ENCODE measurements at places on chromosomes 12 and 14.

GRCh38 chr12:88307961-88308360 is 165.9 kb downstream of the TMTC3 start:
- no peak for DNase-seq

DNA sequence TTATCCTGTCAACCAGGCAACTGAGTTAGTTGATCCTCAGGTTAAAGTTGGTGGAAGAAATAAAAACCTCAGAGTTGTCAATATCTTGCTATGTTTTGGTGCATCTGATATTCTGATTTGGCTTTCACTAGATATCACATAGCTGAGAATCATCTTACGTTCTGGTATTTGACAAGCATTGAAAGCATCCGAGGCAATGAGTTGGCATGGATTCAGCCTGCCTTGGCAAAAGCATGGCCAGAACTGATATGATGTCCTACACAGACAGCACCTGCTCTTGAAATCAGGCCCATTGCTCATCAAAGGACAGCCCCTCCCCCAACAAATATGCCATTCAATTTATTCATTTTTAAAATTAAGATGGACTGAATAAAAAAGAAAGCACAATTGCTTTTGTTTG is 320.7 kb upstream of the ATP2B1 start:
- no peak for DNase-seq

DNA sequence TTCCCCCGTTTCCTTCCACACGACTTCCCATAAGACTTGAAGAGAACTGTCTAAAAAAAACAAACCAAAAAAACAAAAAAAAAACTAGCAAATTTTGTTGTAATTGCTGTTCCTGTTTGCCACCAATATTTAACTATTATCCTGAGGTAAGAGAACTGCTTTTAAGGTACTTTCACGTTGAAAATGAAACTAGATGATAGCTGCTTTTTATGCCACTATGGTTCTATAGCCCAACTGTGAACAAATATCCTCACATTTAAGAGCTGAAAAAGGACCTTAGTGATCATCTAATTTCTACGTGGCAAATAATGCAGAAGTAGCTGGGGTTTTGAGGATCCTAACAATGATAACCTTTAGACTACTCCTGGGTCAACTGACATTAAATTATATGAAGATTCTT is 98.6 kb downstream of the TAOK3 start:
- no peak for DNase-seq

GRCh38 chr14:73627151-73627558 is 14.8 kb downstream of the ACOT6 start:
- no peak for DNase-seq

- DNase-seq = no peak
These were observed 54.1 kb downstream of the MAP1LC3B2 start for GRCh38 chr12:116613256-116613655.

- no peak for DNase-seq
These were observed 15.8 kb downstream of the VDR start for GRCh38 chr12:47889040-47889439.

- DNase-seq = no peak
These were observed 22.2 kb downstream of the LPCAT3 start for GRCh38 chr12:6996040-6996441.

GRCh38 chr14:64733899-64734298 is 29.7 kb downstream of the PLEKHG3 start:
- no peak for DNase-seq

DNA sequence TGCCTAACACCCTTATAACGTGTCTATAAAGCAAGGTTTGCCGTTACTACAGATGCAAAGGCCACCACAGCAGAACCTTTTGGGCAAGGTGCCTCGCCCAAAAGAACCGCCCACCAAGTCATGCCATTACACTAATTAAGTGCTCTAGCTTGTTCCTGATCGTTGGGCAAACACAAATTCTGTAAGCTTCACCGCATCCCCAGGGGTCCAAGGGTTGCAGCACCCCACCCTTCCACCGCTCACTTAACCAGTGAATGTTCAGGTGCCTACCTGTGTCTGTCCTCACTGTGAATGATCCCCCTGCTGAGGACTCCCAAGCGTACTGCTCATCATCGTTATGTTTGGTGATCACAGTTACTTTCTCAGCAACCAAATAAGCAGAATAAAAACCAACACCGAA is 1.4 kb downstream of the HSP90AA1 start:
- DNase-seq = no peak

- no peak for DNase-seq
These were observed 135.5 kb upstream of the FUT8 start for GRCh38 chr14:65277027-65277426.

- no peak for DNase-seq
These were observed 5.1 kb downstream of the HCAR1 start for GRCh38 chr12:122725452-122726079.

- no peak for DNase-seq
These were observed 11.6 kb downstream of the RAP1B start for GRCh38 chr12:68622250-68622649.

- no peak for DNase-seq
These were observed 99.6 kb upstream of the SOX5 start for GRCh38 chr12:24049101-24049500.

GRCh38 chr14:62885451-62885850 is 159.8 kb downstream of the KCNH5 start:
- no peak for DNase-seq

GRCh38 chr12:70451528-70451927 is 85.4 kb downstream of the KCNMB4 start:
- DNase-seq = no peak

GRCh38 chr14:106652494-106652893 is 1126.1 kb downstream of the TMEM121 start:
- no peak for DNase-seq

DNA sequence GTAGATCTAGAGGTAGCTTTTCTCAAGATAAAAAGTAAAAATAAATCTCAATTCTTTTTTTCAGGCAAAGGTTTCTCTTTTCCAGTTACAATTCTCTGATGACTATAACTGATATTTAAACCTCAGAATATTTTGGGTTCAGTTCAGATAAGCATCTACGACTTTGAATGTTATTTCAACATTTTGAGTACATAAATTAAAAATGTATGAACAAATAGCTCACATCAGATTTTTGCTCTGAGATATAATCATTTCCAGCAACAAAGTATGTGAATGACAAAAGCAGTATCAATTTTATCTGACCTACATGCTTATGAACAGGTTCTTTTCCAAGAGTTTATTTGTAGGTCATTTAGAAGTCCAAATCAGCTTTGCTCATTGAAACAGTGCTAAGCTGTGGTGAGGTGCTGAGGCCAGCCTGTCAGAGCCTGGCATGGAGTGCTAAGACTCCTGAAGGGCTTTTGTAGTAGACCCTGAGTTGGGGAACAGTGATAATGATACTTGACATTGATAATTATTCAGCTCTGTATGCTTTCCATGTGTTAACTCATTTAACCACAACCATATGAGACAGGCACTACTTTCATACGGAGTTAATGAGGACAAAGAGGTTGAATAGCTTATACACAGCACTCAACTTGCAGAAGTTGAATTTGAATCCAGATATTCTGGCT is 205.0 kb upstream of the DCN start:
- peak; percentile 68 for DNase-seq

DNA sequence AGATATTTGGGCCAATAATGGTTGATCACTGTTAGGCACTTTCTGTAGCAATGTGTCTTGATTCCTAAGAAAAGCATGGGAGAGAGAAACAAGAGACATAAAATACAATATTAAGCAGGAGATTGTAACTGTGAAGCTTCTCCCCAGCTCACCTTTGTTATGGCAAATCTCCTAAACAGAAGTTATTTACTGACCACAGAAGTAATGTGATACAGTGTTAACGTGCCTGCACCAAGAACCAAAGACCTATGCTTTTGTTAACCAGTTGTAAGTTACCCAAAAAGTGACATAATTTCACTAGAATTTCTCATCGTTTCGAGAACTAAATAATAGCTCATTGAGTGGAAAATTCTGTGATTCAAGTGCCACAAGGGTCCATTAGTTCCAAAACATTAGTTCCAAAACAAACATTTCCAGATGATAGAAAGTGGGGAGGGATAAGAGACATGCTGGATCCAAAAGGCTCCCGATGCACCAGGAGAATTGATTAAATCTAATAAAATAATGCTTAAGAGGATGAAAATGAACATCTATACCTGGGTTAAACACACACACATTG is 14.3 kb downstream of the RERG start:
- no peak for DNase-seq

- no peak for DNase-seq
These were observed 333.8 kb downstream of the KCNH5 start for GRCh38 chr14:62711351-62712023.

- DNase-seq = no peak
These were observed 1015.1 kb downstream of the DIO2 start for GRCh38 chr14:79196216-79196615.

DNA sequence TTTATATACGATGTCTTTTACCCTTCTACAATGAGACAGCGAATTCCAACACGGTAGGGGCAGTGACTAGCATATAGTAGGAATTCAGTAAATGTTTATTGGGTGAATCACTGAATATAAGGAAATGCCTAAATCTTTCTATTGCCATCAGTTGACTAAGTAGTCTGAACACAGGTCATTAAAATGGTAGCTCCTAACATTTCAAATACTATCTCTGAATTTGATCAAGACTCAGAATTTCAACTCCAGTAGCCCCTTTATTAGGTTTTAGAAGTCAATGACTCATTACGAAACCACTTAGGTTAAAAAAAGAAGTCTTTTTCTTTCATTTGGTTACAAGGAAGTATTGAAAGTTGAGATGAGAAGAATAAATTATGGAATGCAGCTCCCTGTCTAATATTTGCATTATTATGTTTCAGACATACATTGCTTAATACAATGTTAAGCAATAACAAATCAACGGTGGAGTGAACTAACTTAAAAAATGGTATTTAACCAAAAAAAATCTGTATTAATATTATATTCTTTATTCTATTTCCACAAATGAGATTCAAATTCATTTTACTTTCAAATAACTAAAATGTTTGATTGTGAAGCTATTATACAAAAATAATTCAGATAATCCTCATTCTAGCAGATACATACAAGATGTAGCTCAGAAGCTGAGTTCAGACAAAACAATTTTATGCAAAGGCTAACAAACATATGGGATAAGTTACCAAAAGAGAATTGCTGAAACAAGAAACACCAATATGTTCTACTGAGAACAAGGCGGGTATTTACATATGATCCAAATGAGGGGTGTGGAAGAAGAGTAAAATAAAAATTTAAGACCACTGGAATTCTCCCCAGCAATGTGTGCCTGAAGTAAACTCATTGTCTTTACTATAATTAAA is 302.7 kb downstream of the CEP128 start:
- DNase-seq = peak; percentile 71

- no peak for DNase-seq
These were observed 325.2 kb downstream of the PCNX1 start for GRCh38 chr14:71232506-71232905.

GRCh38 chr12:113796852-113797534 is 169.1 kb downstream of the RBM19 start:
- DNase-seq = no peak

DNA sequence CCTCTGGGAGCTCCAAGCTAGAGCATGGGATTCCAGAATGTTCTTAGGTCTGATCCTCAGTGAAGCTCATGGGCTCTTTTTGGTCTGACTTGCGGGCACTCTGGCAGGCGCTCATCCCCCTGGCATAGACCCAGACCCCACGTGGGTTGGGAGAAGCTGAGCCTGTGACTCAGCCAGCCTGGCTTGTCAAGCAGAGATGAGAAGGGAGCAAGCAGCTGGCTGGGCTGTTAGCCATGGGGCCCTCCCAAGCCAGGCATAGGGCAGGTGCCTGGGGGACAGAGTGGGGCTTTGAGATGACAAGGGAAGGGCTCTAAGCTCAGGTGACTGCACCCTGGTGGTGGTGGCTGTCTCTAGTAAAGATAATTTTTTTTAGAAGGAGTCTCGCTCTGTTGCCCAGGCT is 80.3 kb upstream of the NOS1 start:
- DNase-seq = no peak

GRCh38 chr12:94047781-94048567 is 100.4 kb upstream of the PLXNC1 start:
- no peak for DNase-seq

DNA sequence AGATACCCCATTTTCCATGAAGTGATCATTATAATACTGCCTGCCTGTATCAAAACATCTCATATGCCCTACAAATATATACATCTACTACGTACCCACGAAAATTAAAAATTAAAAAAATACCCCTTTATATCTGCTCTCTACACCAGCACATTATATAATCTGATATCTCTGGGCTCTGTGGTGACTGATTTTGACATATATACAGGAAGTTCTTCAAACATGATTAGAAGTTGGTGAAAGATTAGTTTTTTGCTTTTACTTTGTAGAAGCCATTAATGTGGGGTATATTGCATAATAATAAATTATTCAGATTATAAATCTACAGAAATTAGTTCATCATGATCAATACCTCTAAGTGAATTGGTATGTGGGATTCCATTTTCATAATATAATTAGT is 126.7 kb upstream of the MDM1 start:
- no peak for DNase-seq

DNA sequence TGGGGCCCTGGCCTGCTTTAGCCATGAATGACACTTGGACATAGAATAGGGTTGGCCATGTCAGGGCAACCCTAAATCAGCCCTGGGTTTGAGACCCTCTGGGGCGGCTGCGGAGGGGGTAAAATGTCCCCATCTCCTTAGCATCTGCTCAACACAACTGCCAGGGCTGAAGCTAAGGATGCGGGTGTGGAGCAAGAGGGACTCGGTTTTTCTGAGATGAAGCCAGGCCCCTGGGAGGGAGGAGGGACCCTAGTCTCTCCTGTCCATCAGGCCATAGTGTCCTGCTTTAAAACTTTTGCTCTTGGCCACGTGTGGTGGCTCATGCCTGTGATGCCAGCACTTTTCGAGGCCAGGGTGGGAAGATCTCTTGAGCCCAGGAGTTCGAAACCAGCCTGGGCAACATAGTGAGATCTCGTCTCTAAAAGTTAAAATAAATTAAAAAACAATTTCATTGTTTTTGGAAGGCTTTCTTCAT is 778 bp upstream of the C1R start:
- DNase-seq = no peak
